ENCODE measurements at places on chromosomes 2 and 18. TPM values are rescaled to one million over a fixed set of nuclear protein-coding genes. Genes with fewer than 3 reads are reported as not detected.

The TMEM200C gene
- 0.03 TPM for total RNA-seq

GRCh38 chr2:207216457-207216856 lies 50.7 kb upstream of the KLF7 start:
- no peak for DNase-seq

GRCh38 chr2:129139380-129139779 lies 820.7 kb upstream of the HS6ST1 start:
- DNase-seq = no peak

GRCh38 chr2:22902662-22903165 lies 482.3 kb upstream of the KLHL29 start:
- no peak for DNase-seq

The GCKR gene
- total RNA-seq = not detected

The NEUROD1 gene
- total RNA-seq = not detected

- no peak for DNase-seq
Measured at GRCh38 chr2:41880561-41881243, 167.1 kb upstream of the PKDCC start.

DNA sequence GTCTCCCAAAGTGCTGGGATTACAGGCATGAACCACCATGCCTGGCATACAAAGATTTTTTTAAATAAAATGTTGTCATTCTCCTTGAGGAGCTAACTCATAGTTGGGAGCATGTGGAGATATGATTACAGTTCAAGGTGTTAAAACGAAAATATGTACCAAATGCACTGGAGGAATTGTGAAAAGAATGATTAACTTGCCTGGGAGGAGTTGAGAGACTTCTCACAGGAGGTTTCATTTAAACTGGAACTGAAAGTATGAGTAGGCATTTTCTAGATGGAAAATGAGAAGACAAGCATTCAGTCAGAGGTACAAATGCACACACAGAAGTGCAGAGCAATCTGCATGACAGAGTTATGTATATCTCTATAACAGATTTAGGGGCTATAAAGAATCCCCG lies 126.6 kb upstream of the PDE1A start:
- no peak for DNase-seq

DNA sequence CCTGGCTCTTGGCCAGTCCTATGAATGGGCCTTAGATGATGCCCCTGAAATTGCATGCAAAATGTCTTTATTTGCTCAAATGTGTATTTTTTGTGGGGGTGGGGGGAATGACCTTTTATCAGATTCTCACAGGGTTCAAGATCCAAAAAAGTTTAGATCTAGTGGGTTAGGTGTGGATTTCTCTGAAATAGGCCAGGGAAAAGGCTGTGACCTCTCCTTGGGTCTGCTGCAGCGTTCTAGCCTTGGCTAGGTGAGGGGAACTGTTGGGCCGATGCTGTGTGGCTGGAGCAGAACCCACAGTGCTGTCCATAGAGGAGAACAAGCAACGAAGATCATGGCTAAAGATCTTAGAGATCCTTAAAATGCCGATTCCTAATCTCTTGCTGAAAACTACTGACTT lies 130.4 kb upstream of the IL1R2 start:
- DNase-seq = no peak

- DNase-seq = no peak
Measured at GRCh38 chr18:58105888-58106260, 61.8 kb downstream of the NEDD4L start.

The CFAP65 gene
- 0.16 TPM for total RNA-seq

The SIX3 gene
- total RNA-seq = not detected

DNA sequence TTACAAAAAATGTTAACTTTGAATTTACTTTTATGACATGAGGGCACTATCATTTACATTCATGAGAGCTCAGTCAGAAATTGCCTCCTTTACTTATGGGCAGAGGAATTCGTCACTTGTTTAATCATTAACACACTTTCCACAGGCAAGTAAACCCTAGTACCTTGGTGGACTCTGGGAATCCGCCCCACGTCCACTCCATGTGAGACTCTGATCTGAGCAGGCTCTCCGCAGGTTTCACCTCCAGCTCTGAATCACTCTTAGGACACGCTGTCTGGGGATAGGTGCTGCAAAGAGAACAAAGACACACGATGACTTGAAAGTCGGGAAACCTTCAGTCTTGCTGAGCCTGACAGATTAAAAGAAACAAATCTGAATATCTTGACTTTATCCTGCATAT lies 73.6 kb downstream of the LPIN2 start:
- no peak for DNase-seq

GRCh38 chr18:22838221-22838620 lies 94.9 kb upstream of the RBBP8 start:
- no peak for DNase-seq

- no peak for DNase-seq
Measured at GRCh38 chr2:10267551-10268465, 34.9 kb upstream of the HPCAL1 start.

The GPC1 gene
- total RNA-seq = 5.8 TPM

DNA sequence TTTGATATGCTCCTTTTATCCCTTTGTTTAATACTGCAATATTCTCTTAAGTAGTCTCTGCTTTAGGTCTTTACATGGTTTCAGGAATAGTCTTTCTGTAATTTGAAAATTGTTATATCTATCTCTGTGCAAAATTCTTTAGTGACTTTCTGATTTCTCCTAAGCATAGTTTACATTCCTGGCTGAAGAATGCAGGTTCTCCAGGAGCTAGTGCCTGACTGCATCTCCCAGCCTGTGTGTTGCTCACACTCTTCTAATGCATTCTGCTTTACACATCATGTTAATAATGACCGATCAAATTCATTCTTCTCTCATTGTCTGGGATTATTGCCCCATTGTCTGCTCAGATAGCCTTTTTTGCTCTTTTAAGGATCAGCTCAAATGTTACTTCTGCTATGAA lies 1349.2 kb downstream of the DSC3 start:
- DNase-seq = no peak

The RFTN2 gene
- total RNA-seq = 2.2 TPM

DNA sequence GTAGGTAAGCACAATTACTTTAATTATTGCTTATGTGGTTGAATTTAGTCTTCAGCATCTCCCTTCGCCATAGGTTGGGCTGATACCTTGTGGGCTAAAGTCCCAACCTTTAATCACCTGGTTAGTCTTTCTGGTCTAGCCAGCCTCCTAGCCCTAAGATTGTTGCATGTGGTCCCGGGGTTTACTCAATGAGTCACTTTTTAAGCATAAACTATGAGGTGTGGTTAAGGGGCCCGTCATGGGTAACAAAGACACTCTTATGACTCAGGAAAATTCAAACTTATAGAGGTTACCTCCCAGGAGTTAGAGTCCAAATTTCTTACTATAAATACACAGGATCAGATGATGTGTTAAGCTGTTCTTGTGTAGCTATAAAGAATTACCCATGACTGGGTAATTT lies 841.6 kb downstream of the TRIB2 start:
- peak; percentile 56 for DNase-seq

GRCh38 chr2:158953926-158954763 lies 14.3 kb upstream of the TANC1 start:
- DNase-seq = peak; percentile 67

DNA sequence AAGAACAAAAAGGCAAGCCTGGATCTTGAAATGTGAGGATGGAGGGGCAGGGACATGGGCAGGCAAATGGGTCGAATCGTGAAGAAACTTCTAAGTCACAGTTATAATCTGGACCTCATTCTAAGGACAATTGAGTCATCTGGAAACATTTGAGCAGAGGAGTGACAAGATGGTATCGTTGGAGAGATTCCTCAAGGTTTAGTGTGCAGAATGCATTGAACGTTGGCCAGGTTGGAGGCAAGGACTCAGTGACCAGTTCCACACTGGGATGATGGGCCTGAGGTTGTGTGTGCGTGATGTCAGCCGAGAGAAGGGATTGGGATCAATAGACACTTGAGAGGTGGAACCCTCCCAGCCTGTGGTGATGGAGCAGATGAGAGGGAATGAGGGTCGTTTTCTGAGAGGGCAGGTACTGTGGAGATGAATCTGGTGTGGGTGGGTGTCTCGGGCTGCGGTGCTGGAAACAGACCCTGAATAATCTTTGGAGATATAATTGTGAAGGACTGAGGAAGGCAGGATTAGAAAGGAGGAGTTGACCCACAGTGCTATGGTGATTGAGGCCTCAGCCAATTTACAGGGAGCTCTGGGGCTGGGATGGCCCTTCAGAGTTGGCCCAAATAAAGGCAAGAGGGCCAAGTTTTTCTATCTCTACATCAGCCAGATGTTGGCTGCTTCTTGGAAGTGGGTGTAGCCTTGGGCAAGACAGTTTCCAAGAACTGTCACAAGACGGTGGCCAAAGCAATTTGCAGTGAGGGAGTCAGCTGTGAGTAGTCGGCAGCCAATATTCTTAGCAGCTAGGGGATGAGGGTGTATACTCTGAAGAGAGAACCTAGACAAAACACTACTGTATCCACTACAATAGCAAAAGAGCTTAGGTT lies 5.8 kb upstream of the ZNF532 start:
- no peak for DNase-seq

The MERTK gene
- 220 TPM for total RNA-seq

The HOXD1 gene
- total RNA-seq = 10.3 TPM

DNA sequence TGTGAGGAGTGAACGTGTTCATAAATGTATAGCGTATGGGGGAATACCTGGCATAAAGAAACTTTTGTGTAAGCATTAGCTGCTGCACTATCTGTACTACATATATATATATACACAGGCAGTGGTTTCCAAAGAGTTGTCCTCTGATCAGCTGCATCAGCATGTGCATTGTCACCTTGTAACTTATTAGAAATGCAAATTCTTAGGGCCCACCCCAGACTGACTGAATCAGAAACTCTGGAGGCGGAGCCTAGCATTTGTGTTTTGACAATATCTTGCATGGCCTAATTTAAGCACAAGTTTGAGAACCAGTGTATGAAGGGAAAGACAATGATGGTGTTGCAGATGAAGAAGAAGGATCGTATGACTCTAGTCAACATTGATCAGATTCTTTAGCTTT lies 299.5 kb downstream of the CCDC102B start:
- DNase-seq = no peak

DNA sequence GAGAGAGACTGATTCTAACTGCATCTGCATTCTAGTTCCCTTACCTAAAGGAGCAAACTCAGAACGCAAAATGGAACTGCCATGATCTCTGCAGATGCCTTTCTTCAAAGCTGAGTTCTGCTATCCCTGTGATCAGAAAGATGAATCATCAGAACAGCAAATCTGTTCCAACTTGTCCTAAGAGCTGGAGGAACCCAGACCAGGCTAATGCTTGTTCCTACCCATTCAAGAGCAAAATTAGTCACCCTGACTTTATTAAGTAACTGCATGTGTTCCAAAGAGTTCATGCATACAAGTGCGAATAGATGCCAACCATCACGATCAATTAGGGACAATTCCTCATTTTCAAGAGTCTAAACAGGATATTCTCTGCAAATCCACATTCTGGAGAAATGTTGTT lies 46.5 kb downstream of the MBP start:
- no peak for DNase-seq

The SLC30A3 gene
- 0.24 TPM for total RNA-seq

The CIB4 gene
- total RNA-seq = not detected

DNA sequence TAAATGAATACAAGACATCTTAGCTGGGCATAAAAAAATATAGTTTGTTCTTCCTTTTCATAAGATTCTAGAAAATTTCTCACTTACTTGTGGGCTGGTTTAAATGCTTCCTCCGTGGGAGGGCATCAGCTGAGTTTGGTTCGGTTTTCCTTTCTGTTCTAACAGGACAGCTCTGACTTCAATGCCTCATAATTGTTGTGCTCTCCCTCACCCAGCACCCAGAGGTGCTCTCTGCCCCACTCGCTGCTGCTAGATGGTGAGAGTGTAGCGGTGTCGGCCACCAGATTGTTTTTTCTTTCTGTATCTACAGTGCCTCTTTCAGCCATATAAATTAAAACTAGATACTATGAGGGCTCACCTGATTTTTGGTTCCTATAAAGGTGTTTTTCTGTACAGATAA lies 407.2 kb upstream of the CDH7 start:
- DNase-seq = no peak

The PPP4R3B gene
- 60.5 TPM for total RNA-seq

DNA sequence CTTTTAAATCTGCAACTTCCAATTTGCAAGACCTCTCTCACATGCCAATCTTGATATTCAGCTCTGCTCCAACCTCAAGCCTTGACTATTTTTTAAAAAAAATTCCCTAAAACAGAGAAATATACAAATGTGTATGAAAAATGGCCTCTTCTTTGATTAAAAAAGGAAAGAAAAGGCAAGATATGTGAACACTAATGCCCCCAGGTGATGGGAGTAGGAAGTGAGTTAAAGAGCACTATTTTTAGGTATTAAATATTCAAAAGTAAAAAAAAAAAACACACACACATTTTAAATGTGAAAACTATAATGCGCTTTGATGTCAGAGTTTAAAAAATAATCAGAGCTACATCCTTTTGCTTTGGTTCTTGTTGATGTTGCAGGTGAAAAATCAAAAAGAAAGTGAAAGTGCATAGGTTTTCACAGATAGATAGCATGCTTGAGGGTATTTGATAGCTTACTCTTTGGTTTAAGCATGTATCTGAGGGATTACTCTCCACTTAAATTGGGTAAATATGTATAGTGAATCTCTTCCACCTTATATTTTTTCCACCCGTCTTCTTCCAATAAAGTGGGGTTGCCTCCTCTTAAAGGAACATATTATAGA lies 406.0 kb upstream of the POU3F3 start:
- peak; percentile 28 for DNase-seq

The KLF11 gene
- 10.9 TPM for total RNA-seq

DNA sequence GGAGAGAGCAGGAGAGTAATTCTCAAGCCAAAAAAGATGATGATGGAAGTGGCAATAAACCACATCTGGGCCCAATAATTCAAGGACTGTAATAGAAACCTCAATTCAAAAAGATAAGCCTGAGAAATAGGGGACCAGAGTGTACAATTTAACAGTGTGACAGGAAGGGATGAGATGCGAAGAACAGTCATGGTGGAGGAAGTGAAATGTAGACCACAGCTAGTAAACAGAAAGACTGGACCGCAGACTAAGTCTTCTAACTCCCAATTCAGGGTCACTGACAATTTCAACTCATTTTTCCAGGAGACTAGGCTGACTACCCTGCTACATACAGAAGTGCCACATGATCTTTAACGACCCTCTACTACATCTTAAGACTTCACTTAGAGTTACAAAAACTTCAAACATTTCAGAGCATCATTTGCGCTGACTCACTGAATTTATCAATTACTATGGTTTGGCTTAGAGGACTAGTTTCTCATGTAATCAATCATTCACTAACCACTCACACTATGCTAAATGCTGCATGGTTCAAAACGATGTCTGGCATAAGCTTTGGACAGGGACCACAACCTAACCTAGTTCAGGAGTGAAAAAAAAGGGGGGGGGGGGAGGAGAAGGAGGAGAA lies 9.0 kb downstream of the CUL3 start:
- no peak for DNase-seq

The GPR35 gene
- not detected for total RNA-seq

DNA sequence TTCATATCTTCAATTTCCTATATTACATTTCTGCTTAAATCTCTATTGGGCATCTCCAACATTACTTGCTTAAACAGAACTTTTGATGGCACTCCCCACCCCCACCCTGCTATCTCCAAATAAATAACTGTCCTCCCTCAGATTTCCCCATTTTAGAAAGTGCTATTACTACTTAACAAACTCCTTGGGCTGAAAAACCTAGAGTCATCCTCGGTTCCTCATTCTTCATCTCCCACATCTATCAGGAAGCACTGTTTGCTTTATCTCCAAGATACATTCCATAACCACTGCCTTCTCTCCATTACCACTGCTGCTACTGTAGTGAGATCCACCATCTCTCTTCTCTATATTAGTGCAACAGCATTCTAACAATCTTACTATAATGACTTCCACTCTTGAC lies 150.4 kb upstream of the CYRIA start:
- no peak for DNase-seq
